Thoracic aorta (tissue), 2 donors: ENCODE measurements at places on chromosomes 5 and 9.

- DNase-seq = no peak
Measured at GRCh38 chr5:137761566-137761965, 7.4 kb upstream of the HNRNPA0 start.

- DNase-seq = no peak
Measured at GRCh38 chr5:132807163-132807838, 5.8 kb upstream of the SOWAHA start.

- no peak for DNase-seq
Measured at GRCh38 chr9:90432951-90433350, 209.7 kb downstream of the DIRAS2 start.

- no peak for DNase-seq
Measured at GRCh38 chr5:79236362-79236969, 535 bp downstream of the JMY start.

GRCh38 chr9:6598249-6598725, 47.2 kb downstream of the GLDC start:
- DNase-seq = no peak

- no peak for DNase-seq
Measured at GRCh38 chr5:116465411-116465810, 109.2 kb downstream of the SEMA6A start.

DNA sequence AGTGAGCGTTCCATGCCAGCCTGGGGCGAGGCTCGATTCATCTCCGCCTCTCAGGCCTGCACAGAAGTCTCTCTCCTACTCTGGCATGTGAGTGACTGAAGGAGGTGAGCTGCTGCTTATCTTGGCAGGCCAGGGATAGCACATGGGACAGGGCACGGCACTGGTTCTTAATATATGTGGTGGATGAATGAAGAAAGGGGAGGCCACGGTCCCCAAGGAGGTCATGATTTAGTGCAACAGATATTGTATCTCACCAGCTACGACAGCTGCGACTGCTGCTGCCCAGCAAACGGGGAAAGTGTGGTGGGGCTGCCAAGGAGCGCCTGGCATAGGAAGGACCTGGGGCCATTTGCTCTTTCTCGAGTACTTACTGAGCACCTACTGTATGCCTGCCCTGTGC, 19.3 kb upstream of the MAPK9 start:
- DNase-seq = no peak

GRCh38 chr9:130284249-130284625, 18.7 kb downstream of the HMCN2 start:
- DNase-seq = no peak

DNA sequence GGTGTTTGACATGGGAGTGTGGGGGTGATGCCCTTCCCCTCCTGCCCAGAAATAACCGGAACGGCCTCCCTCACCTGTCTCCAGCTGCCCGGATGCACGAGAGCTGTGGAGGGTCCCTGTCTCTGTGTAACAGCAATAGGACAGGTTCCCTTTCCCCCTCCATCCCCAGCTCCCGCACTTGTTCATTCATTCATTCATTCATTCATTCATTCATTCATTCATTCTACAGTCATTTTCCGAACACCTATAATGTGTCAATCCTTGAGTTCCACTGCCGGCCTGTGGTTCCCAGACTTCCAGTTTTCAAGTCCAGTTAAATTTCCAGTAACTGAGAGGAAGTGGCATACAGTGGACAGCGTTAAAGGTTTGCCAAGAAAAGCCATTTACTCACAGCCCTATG, 7.3 kb downstream of the PRRX2 start:
- no peak for DNase-seq

GRCh38 chr9:79570448-79571308, 1.1 kb upstream of the TLE4 start:
- DNase-seq = no peak

DNA sequence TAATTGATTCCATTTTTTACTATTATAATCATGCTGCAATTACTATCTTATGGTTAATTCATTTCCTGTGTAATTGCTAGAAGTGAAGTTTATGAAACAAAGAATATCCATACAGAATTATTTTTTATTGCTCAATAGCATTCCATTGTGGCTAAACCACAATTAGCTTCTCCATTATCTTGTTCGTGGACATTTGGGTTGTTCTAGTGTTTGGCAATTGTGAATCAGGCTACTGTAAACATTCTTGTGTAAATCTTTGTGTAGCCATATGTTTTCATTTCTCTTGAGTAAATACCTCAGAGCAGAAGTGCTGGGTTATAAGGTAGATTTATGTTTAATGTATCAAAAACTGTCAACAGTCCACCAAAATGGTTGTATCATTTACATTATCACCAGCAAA, 341.1 kb downstream of the MAT2B start:
- DNase-seq = no peak

GRCh38 chr5:114727358-114727757, 365.5 kb downstream of the KCNN2 start:
- DNase-seq = no peak

GRCh38 chr5:109693535-109694400, 4.0 kb downstream of the MAN2A1 start:
- DNase-seq = no peak

DNA sequence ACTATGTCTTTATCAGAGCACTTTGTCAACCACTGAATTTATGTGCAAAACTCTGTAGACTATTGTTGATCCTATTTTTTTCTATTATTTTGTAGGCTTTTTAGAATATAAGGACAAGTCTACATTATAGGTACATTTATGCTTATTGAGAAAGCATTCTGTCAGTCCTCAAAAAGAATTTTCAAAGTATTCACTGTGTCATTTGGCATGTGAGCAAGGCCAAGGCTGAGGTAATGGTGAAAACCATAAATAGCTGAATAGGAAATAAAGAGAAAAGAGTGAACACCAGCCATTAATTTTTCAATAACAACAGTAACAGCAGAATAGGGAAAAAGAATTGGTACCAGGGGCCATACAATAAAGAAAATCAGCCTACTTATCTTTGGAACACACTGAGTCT, 21.0 kb downstream of the SKIC3 start:
- no peak for DNase-seq

- DNase-seq = no peak
Measured at GRCh38 chr5:15117688-15118087, 246.1 kb upstream of the ANKH start.

GRCh38 chr5:132070460-132071337, 2.9 kb upstream of the CSF2 start:
- DNase-seq = no peak

DNA sequence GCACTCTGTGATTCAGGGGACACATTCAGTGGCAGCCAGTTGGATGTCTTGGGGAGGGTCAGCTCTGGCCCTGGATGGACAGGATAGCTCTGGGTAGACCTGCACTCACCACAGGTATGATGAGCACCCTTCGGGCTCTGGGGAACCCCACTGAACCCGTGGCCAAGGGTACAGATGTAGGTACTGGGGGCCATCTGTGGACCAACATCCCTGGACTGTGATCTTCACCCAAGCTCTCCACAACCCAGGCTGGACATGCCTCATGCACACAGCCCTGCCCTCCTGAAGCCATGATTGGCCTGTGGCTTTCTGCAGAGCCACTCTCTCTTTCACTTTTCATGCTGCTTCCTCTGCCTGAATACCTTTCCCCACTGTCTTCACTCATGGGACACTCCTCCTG, 15.6 kb upstream of the ACSL6 start:
- DNase-seq = no peak

- no peak for DNase-seq
Measured at GRCh38 chr9:34958411-34958982, 412 bp downstream of the PHF24 start.

- DNase-seq = no peak
Measured at GRCh38 chr5:39657943-39658342, 233.2 kb upstream of the DAB2 start.

DNA sequence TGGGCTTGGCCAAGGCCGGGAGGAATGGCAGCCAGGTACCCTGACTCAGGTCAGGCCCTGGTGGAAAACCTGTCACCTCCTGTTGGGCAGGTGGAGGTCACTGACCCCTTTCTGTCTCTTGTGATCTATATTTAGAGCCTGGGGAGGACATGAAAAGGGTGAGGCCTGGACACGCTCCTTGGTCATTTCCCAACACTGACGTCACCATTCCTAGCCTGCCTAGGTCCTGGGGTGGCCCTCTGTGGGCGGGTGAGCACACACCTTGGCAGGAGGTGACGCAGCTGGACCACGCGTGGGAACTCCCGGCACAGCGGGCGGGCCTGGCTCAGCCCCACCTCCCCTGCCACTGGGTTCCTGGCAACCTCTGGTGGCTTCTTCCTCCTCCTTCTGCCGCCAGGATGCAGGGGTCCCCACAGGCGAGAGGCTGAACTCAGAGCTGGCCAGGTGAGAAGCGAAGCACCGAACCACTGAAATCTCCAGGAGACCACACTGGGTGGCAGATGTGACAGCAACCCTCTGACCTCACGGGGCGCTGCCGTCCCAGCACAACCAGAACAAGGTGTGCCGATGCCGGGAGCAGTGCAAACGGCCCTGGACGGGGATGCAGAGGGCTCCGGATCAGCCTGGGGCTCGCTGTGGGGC, 6.4 kb upstream of the RALGDS start:
- no peak for DNase-seq

GRCh38 chr9:120970244-120970643, 43.6 kb upstream of the TRAF1 start:
- DNase-seq = no peak

DNA sequence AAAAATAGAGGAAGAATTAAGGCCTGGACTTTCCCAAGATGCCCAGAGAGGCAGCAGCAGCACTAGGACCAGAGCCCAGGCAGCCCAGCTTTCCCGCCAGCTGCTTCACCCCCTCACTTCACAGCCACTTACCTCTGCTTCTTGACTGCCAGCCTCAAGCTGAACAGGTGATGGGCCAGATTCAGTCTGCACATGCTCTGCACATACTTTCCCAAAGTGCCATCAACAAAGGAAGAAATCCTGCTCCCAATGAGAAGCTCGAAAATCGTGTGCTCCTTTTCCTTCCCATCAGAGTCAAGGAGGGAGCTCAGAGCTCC, 4.1 kb upstream of the SLC25A48 start:
- no peak for DNase-seq

DNA sequence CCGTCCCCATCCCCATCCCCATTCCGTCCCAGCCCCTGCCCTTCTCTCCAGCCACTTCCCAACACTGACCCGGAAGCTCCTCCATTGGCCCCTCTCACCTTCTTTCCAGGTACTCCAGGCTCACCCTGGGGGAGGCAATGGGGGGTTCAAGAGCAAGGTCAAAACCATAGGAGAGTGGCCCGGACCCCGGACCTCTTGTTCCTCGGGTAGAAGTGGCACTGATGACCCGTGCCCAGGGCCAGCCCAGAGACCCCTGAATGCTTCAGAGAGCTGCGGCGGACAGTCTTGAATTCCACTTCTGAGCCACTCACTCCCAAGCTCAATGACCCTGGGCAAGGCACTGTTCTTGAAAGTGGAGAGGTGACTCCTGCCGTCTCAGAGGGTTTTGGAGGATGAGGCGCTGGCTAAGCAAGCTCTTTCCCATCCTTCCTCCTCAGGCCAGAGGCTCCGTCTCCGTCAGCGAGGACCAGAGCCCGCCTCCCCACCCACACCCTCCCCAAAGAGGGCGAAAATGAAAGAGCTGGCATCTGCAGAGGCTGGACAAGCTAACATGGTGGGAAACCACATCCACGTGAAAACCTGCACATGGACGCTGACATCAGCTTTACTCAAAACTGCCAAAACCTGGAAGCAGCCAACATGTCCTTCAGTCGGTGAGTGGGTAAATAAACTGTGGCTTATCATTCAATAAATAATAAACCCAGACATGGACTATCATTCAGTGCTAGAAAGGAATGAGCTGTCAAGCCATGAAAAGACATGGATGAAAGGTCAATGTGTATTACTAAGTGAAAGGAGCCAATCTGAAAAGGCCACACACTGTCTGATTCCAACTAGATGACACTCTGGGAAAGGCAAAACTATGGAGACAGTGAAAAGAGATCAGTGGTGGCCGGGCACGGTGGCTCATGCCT, 27.3 kb upstream of the PHYKPL start:
- DNase-seq = no peak

GRCh38 chr9:15426019-15426418, 3.3 kb downstream of the SNAPC3 start:
- no peak for DNase-seq

DNA sequence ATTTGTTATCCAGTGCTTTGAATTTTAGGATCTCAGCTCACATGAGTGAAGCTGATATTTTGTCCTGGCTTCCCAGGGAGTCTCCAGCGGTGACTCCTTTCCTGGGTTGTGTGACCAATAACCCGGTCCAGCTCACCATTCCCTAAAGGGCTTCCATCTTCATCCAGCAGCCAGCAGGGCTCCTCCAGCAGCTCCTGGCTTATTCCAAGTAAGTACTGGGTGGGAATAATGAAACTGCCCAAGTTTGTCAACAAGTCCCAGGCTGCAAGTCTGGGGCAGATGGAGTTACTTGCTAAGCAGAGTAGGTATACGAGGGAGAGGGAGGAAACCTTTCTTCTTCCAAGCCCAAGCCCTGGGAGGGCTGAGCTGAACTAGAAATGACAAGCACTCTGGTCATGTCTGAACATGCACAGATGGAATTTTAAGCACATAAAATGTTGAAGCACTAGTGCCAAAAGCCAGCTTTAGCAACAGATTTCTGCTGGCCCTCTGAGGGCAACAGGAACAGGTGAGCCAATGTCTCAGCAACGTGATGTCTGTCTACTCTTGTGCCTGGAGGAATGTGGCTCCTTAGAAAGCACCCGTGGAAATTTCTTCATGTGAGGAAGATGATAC, 153.7 kb upstream of the DAPK1 start:
- no peak for DNase-seq

- DNase-seq = no peak
Measured at GRCh38 chr5:93189707-93190120, 391.3 kb downstream of the NR2F1-AS1 start.

DNA sequence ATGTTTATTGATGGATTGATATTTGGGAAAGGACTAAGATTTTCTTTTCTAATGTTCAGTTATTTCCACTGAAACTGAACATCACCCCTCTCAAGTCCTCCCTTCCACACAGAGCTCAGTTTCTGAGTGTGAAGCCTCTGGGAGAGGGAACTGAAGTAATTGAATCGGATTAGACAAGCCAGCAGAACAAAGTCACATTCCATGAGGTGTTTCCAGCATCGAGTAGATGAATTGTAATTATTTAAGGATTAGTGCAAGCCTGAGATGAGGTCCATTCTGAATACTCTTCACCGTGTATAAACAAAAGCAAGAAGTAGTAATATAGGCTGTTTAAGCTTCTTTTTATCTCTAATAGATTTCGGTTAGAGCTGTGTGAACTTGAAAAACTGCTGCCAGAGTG, 2060.5 kb downstream of the MAT2B start:
- DNase-seq = no peak

- no peak for DNase-seq
Measured at GRCh38 chr5:122880170-122880689, 34.8 kb downstream of the SNX24 start.

DNA sequence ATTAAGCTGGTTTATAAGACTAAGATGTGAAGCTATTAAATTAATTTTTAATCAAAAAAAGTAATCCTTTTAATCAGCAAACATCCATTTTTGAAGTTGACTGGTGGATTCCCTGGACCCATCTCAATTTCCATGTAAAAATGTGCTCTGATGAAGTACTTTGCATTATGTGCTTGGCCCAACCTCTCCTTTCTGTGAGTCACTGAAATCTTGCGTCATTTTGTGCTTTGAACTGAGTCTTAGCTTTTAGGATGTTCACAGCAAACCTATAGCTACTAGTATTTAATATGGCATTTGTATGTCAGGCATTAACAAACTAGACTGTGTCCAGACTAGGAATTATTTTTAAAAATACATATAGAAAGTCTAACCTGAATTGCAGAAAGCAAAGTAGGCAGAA, 55.0 kb upstream of the CDH12 start:
- DNase-seq = no peak
